ENCODE measurements at places on chromosomes 2 and 18. TPM values are rescaled to one million over a fixed set of nuclear protein-coding genes. Genes with fewer than 3 reads are reported as not detected.

Gene ASAP2
- 0.15 TPM for total RNA-seq

Gene POTEE
- total RNA-seq: 0.40 TPM

Gene ABCG5
- total RNA-seq: not detected

Gene COL5A2
- total RNA-seq: 3.1 TPM

Gene GALR1
- total RNA-seq: not detected

Gene ACVR1C
- total RNA-seq: 3.6 TPM

Gene ALPP
- not detected for total RNA-seq

Gene MOGAT1
- total RNA-seq: not detected

Gene RBM43
- 3.8 TPM for total RNA-seq

Gene ANO7
- 0.57 TPM for total RNA-seq

Gene KCNJ3
- not detected for total RNA-seq

Gene MLPH
- not detected for total RNA-seq

Gene NOSTRIN
- not detected for total RNA-seq

Gene ZNF521
- total RNA-seq: not detected

Gene SNED1
- total RNA-seq: 0.60 TPM

Gene IL36B
- total RNA-seq: not detected

Gene CACNB4
- 0.10 TPM for total RNA-seq

Gene SPC25
- 31.0 TPM for total RNA-seq

Gene MBP
- total RNA-seq: 35.9 TPM

Gene ADCY3
- total RNA-seq: 44.8 TPM

Gene CXCR1
- total RNA-seq: not detected

Gene INHBB
- total RNA-seq: not detected

Gene OSR1
- total RNA-seq: not detected

Gene EPAS1
- total RNA-seq: 2.1 TPM

Gene FBXO15
- 1.3 TPM for total RNA-seq

Gene CNTNAP5
- total RNA-seq: not detected

Gene MC2R
- not detected for total RNA-seq

Gene PKDCC
- total RNA-seq: not detected

Gene VPS54
- 7.0 TPM for total RNA-seq

Gene PTGR3
- total RNA-seq: 28.4 TPM

Gene PTPRN
- not detected for total RNA-seq

Gene TBR1
- not detected for total RNA-seq

Gene ANKMY1
- total RNA-seq: 17.4 TPM

Gene BCL11A
- 0.52 TPM for total RNA-seq

Gene STPG4
- 0.27 TPM for total RNA-seq

Gene SCYGR5
- not detected for total RNA-seq

Gene COL6A3
- 3.0 TPM for total RNA-seq

Gene EIF4E2
- total RNA-seq: 54.1 TPM

Gene SKA1
- 36.3 TPM for total RNA-seq

Gene KCTD18
- total RNA-seq: 10.0 TPM

Gene RAB12
- total RNA-seq: 11.9 TPM

Gene EGR4
- 0.07 TPM for total RNA-seq

Gene SDC1
- 0.67 TPM for total RNA-seq

Gene MC5R
- not detected for total RNA-seq

Gene TXNDC2
- total RNA-seq: not detected

Gene TOGARAM2
- 2.0 TPM for total RNA-seq

All from activated naive CD4-positive, alpha-beta T cell treated with anti-CD3 and anti-CD28 coated beads for 36 hours (primary cell).